Hematopoietic multipotent progenitor cell treated with erythropoietin and hydrocortisone succinate and interleukin-3 and kit ligand, for 6 days (in vitro differentiated cells): ENCODE measurements at places on chromosomes 5 and 9.

DNA sequence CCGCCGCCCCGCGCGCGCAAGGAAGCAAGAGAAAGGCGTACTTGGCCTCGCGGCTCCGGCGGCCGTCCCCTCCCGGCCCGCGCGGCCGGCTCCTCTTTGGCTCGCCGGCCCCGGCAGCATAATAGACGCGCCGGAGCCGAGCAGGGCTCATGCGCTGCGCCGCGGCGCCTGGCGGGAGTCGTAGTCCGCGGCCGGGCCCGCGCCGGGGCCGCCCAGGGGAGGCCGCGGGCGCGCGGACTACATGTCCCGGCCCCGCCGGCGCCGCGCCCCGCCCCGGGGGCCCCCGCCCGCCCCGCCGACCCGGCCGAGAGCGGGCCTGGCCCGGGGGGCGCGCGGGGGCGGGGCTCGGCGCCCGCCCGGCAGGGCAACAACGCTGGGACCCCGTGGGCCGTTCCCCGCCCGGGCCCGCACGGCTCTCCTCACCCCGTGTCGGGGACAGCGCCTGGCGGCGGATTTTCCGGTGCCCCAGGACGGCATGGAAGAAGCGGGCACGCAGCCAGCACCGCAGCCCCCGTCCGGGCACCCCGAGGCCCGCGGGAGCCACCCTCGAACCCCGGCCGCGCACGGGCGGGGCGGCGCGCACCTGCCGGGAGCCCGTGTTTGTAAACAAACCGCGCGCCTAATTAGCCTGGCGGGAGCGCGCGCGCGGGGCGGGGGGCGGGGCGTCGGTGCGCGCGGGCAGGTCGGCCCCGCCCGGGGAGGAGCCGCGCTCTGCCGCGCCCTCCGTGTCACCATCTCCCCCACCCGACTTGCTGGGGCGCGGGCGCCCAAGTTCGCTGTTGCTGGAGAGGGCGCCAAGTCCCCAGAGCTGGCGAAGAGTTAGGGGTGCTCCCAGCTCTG, at the start of gene BRD3:
Gene BRD3 (minus strand): TSS at position 123 of the 840 bp plus-strand sequence. CDS start 14,549 bp downstream, outside the sequence.
- DNase-seq = peak; percentile 93

- peak; percentile 41 for DNase-seq
Measured at GRCh38 chr9:37430841-37431597, 8.5 kb downstream of the GRHPR start.

GRCh38 chr5:151911011-151911410, 13.6 kb downstream of the GLRA1 start:
- DNase-seq = no peak

DNA sequence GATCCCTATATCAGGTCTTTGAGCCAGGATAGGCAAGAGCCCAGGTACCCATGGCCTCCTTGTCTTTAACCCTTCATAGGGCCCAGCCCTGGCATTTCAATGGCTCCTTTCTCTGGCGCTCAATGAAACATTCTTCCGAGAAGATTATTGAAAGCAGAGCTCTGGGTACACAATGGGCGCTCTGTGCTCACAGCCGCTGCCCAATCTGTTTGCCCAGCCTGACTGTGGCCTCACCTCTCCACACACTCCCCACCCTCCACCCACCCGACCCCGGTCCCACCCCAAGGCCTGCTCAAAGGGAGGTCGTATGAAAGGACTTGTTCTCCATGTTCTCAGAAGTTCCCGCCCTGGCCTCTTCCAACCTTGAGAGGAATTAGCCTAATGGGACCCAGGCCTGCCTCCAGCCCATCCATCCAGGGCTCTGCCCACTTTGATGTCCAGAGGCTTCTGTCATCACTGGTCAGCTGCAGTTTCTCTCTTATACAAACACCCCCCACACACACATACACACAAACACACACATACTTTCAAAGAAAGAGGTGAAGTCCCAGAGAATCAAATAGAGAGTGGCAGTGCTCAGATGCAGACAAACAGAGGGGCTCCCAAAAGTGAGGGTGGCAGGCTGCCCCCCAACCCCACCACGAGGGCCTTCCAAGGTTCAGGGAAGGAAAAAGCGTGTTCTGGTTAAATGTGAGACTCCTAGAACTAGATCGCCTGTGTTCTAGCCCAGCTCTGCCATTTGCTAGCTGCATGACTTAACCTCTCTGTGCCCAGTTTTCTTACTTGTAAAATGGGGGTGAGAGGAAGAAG, 5.1 kb upstream of the ARSI start:
- DNase-seq = no peak

- no peak for DNase-seq
Measured at GRCh38 chr5:133525126-133525525, 87.2 kb downstream of the FSTL4 start.

DNA sequence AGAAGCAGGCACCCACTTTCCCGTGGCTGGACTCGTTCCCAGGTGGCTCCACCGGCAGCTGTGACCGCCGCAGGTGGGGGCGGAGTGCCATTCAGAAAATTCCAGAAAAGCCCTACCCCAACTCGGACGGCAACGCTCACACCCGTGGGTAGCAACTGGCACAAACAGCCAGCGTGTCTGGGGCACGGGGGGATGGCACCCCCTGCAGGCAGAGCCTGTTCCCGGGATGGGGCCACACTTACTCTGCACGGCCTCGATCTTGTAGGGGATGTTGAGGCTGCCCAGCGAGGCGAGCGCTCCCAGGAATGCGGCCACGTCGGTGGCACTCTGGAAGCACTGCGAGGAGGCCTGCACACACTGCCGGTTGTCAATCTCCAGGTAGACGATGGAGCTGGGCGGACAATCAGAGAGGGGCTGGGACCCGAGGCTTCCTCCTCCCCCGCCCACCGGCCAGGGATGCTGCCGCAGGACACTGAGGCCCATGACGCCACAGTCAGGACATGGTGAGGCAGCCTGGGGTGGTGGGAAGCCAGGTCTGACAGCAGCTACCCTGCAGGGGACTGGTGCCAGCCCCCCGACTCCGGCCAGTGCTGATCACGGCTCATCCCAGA, 20.2 kb upstream of the SEC16A start:
- DNase-seq = no peak

DNA sequence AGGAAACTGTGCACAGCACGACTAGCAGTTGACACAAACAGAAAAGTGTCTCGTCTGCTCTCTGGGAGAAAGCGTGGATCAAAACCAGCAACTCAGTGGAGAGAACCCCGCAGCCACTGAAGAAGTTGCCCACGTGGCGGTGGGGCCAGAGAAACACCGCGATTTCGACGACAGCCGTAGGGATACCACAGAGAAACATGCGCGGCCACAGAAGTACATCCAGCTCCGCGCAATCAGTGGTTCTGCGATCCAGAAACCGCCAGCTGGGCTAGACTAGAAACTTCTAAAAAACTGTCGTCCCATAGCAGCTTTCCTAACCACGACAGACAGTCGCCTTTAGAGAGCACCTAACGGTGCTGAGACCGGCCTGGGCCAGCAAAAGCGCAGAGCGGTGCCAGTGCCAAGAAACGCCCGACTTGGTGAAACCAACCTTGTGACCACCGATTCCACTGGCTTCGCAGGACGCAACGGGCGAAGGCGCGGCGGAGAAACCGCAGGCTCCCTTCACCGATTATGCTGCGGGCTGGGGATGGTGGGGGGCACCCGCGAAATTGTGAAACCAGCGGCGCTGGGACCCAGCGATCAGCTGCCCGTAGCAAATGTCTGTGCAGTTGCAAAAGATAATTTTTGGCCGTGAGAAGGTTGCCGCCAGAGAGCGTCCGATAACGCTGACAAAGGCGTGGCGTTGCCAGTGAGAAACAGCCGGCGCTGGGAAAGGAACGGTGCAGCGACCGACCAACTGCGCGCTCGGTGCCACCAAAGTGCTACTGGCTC, 2.7 kb upstream of the ANXA2R start:
- peak; percentile 98 for DNase-seq

DNA sequence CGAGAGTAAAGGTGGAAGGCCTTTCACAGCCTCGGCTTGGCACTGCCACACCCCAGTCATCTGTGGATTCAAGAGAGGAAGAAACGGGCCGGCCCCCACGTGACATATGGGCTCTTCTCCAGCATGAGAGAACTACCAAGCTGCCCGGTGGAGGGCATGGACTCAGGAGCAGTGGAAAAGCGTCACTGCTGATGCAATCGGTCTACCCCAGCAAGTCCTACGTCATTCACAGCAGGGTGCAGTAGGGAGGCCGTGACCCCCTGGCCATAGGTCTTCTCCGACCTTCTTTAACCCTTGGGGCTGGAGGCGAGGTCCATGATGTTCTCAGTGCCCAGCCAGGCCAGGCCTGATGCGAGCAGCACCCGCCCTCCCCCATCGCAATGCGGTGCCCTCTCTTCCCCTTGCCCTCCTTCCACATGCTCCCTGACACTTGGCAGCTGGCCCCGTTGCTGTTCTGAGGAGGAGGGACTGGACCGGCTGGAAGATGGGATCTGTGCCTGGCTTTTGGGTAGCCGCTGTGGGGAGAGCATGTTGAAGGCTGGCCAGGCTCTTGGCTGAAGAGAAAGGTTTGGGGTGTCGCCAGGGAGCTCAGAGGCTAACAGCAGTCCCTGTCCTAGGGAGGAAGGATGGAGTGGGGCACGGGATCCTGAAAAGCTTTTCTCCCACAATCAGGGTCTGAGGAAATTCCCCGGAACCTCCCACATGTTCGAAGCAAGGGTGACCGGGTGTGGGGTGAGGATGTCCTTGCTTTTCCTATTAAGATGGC, 89.8 kb downstream of the LIFR start:
- no peak for DNase-seq
